ENCODE measurements at places on chromosomes 6 and 20.

- DNase-seq = no peak
Observed at GRCh38 chr6:128135325-128135724, 234.5 kb upstream of the THEMIS start.

GRCh38 chr20:38345643-38346042 lies 639 bp upstream of the LBP start:
- no peak for DNase-seq

- no peak for DNase-seq
Observed at GRCh38 chr6:23091795-23092194, 522.4 kb downstream of the HDGFL1 start.

GRCh38 chr6:74585753-74586152 lies 620.1 kb downstream of the COL12A1 start:
- DNase-seq = no peak

DNA sequence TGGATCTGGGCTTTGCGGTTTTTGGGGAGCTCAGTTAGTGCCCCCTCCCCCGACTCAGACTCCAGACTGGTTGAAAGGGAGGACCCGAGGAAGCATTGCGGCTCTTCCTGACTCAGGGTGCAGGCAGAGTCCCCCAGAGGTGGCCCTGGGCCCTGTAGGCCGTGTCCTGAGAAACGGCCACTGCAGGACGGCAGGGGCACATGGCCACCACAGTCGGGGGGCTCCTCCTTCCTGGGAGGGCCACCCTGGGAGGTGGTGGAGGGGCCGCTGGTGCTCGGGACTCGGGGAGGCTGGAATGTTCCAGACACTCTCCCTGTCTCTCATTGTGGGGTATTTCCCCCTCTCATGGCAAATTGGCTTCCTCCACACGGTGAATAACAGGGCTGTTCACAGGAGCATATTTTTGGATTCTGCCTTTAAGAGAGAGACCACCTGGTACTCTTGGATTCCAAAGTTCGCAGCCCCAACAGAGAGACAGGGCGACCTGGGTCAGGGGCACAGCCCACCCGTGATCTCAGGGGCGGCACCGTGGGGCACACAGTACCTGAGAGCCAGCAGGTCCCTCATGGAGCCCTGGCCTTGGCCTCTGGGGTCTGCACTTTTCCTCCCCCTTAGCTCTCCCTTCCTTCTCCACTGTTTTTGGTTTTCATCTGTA lies 35.7 kb downstream of the FRMD1 start:
- DNase-seq = peak; percentile 28

DNA sequence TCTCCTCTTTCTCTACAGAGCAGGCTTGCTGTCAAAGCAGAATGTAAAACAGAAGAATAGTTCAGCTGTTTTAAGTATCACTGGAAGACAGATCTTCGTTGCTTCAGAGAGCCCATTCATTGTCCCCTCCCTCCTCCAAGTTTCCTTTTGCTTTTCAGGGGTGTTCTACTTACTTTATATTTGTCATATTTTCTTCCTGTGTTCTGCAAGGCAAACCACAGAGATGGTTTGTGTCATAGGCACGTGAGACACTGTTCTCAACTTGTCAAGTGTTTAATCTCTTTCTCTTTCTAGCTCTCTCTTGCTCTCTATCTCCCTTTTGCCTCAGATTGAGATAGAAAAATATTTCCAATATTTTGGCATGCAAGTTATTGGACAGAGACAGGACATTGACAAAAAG lies 228.9 kb upstream of the DEFB112 start:
- DNase-seq = no peak

DNA sequence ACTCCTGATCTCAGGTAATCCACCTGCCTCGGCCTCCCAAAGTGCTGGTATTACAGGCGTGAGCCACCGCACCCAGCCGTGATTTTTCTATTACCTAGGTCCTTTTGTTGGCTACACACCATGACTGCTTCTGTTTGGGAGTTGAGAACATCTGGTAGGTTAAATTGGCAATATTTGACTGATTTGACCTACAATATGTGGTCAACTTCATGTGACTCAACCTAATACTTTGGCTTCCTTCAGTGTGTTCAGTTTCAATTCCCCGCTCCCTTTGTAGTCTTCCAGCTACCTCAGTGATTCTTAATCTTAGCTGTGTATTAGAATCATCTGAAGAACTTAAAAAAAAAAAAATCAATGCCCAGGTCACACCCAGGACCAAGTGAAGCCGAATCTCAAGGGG lies 47.4 kb downstream of the MYB start:
- DNase-seq = no peak

GRCh38 chr20:24786646-24787045 lies 162.4 kb upstream of the CST7 start:
- DNase-seq = peak; percentile 37

GRCh38 chr6:16671302-16672289 lies 89.7 kb downstream of the ATXN1 start:
- no peak for DNase-seq

DNA sequence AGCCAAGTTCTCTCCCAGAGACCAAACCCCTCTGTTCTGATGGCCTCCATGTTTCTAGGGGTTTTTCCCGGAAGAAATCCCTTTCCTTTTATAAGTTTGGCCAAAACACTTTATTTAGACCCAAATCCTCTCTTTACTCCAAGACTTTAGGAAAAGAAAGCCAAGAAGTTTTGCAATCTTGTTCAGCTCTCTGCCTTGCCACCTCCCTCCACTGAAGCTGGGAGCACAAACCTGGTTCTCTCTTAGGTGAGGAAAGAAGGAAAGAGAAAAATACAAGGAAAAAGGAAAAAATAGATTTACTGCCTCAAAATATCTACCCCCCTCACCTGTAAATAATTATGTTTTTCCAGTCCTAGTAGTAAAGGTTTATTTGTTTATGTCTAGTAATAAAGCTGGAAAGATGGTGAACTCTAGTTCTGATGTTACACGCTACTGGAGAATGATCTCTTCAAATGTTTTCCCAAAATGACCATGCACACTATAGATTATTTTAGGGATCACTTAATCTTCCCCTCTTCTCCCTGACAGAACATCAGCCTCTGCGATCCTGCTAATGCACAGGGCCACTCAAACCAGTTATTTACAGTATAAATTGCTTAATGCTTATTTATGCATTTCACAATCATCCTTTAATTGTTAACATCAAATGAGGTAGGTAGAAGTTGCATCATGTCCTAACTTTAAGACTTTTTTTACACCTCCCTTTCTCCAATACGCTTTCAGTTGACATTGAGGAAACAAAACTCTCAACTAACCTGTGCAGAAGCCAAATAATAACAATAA lies 10.9 kb upstream of the ARG1 start:
- no peak for DNase-seq

DNA sequence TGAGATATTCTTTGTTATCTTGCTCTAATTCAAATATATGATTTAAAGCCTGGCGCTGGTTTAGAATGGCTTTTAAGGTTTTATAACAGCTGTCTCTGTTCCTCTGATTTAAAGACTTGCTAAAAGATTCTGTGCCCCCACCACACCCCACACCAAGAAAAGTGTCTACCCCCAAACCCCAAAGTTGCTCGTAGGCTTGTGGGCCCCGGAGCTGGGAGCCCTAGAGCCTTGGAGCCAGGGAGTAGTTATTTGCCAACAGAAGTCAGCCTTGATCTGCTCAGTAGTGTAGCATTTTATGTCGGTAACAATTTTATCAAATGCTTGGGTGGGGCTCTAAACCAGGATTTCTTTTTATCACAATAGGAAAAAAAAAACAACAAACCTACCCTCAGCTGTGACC lies 105.2 kb upstream of the TRAF3IP2 start:
- no peak for DNase-seq

DNA sequence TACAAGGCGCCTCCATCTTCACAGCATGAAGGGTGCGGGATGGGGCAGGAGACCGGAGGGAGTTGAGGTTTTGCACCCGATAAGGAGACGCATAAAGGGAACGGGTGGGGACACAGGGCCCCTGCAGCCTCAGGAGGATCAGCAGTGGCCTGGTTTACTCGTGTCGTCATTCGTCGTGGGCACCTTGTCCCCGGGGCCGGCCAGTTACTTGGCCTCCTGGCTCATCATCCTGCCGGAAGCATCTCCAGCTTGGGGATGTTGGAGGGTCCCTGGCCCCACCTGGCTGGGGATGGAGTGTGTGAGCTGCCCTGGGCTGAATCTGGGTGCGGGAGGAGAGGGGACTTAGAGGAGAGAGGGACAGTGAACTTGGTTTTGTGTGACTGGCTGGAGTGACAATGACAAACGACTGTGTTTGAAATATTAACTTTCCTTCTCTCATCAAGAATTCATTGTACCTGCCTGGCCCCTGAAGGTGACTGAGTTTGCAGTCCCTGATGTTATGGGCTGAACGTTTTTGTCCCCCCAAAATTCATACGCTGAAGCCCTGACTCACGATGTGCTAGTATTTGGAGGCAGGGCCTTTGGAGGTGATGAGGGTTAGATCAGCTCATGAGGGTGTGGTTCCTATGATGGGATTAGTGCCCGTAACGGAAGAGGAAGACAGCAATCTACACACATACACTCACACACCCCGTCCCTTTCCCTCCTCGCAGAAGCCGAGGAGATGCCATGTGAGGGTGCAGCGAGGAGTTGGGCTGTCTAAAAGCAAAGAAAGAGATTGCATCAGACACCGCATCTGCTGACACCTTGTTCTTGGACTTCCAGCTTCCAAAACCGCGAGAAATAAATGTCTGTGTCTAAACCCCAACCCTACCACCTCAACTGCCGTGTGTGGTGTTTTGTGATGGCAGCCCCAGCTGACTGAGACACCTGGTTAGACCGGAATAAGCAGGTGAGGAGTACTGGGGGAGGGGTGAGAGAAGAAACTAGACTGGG lies 65.0 kb upstream of the MAP3K4 start:
- DNase-seq = no peak

DNA sequence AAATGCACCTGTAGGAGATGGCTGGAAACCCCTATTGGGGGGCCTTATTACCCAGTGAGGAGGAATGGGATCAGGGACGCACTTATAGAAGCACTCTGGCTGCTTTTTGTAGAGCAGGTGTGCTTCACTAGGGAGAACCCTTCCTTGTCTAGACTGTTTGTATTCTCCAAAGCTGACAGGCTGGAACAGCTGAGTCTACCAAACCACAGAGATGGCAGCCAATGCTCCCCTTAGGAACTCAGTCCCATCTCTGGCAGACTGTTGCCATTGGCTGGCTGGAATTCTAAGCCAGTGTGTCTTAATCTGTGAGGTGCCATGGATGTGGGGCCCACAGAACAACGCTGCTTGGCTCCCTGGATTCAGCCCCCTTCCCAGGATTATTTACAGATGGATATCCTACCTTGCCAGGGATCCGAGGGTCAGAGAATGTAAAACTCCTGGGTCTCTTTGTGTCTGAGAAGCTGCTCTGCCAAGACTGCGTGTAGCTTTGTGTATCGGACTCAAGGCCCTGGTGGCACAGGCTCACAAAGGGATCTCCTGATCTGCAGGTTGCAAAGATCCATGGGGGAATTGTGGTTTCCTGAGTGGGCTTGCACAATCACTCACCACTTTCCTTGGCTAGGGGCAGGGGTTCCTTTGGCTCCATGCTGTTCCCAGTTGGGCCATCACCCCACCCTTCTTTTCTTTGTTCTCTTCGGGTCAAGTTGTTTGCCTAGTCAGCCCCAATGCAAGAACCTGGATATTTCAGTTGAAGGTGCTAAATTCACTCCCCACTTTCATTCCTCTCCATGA lies 26.1 kb downstream of the C6orf52 start:
- DNase-seq = no peak

DNA sequence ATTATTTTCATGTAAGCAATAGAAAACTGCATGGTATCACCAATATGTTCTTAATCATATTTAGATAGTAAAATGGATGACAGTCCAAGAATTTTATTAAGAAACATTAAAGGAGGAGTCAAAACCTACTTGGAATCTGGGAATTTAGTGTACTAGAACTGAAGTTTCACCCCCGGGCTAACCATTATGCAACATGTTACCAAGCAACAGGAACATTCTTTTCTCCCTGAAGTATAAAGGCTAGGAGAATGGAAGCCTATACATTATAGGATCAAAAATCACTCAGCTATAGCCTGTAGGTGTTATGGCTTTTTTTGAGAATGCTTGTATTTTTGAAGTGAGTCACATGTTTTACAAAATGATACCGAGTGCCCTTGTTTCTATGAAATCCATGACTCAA lies 538.3 kb downstream of the GRIK2 start:
- no peak for DNase-seq

DNA sequence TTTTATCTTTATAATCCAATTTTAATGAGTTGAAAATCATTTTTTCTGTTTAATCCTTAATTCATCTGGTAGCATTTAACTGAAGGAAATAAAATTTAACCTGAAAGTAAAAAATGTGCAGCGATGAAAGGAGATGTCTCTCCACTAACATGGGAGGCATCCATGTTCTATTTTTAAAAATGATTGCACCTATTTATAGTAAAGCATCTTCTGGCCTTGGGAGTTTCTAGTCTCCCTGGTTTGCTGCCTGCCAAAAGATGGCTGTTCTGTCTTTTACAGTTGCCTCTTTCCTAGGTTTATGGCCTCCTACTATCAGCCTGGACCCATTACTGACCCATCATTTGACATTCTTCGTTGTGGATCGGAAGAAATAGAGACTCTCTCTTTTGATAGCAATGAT lies 143.0 kb downstream of the B3GAT2 start:
- DNase-seq = no peak

DNA sequence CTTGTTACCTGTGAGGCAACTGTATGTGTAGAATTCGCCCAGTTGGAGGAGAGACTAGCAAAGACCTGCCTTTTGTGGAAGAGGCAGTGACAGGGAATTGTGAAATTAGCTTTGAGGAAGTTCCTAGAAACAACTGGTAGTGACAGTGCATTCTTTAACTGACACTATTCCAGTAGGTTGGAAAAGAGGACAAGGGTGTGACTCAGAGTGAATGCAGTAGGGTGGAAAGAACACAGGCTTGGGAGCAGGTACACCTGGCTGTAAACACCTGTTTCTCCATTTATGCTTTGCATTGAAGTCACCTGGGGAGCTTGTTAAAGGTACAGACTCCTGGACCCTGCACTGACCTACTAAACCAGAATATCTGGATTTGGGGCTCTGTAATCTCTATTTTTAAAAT lies 295.7 kb downstream of the PHACTR1 start:
- no peak for DNase-seq

DNA sequence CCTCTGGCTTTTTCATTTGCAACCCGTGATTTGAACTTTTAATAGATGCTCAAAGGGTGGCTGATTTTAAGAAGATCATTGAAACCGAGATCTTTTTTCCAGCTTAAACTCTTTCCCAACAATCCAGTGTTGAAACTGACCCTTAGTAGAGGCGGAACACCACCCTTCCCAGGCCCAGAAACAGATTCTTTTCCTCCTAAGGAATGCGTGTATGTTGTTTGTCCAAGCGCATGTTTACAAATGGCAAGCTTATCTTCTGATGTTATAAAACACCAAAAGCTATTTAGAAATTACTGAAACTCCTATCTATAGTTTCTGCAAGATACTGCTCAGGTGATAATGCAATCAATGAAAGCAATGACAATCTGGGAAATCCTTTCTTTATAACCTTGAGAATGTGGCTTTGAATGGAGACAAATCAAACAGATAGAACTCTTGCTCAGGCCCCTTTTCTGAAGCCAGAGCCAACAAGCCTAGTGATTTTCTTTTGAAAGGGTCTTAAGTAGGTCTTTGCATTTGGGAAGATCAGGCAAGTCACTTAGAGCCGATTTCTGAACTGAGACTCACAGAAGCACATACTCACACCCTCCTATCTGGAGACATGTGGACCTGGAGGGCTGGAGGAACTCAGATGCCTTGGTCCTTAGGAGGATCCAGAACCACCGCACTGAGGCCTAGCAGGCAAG lies 9.1 kb downstream of the BANF2 start:
- no peak for DNase-seq

- DNase-seq = no peak
Observed at GRCh38 chr6:21831521-21832291, 238.2 kb downstream of the SOX4 start.

Data from aorta (tissue), 5 donors.